ENCODE measurements at places on chromosomes 2 and 18. TPM values are rescaled to one million over a fixed set of nuclear protein-coding genes. Genes with fewer than 3 reads are reported as not detected.
A peak's percentile ranks its signal among the peaks of the same experiment; 100 is the strongest.

OTOS gene
- total RNA-seq = not detected

TMEM200C gene
- total RNA-seq = not detected

FAM124B gene
- total RNA-seq = not detected

COL5A2 gene
- total RNA-seq = 3.0 TPM

TUBA4B gene
- total RNA-seq = not detected

RNF152 gene
- total RNA-seq = not detected

GPR45 gene
- total RNA-seq = 0.17 TPM

DNA sequence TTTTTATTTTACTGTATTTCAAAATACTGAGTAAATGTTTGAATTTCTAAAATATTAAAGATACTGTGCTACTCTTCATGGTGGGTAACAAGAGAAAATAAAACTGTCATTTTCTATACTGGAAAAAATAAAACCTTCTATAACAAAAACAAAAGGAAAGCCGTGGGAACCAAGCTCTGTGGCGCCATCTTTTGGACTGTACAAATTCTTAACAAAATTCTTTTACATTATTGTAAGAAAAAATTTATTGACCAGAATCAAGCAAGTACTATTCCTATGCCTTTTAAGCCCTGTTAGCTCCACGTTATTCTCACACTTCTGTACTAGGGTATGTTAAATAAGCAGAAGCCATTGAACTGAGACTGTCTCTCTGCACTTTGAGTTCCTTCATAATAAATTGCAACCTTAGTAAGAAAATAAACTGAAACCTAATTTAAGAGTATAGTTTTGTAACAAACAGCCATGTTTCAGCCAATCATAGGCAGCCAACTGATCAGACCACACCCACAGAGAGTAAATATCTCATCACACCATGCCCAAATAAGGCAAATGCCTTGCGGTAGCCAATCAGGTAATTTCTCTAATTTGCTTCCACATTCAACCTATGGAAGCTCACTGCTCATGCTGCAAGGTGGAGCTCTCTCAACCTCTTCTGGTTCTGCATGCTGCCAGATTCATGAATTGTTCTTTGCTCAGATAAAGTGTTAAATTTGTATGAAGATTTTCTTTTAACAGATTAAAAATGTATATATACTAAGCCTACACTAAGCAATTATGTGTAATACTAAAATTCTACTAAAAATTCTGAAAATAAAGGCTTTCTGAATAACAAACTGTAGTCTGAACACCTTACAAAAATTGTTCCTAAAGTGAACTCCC is 42.2 kb downstream of the HIBCH start:
- peak; percentile 40 for DNase-seq

- no peak for DNase-seq
Measured at GRCh38 chr2:39432701-39433100, 4.4 kb downstream of the MAP4K3 start.

- no peak for DNase-seq
Measured at GRCh38 chr2:177275743-177276055, 11.2 kb upstream of the NFE2L2 start.

- DNase-seq = no peak
Measured at GRCh38 chr2:108944601-108945331, 44.3 kb downstream of the EDAR start.

- no peak for DNase-seq
Measured at GRCh38 chr2:86633155-86633651, 9.5 kb upstream of the RNF103 start.

- no peak for DNase-seq
Measured at GRCh38 chr2:54228945-54229344, 27.1 kb downstream of the TSPYL6 start.

GRCh38 chr2:236855176-236855865 is 230.4 kb upstream of the COPS8 start:
- DNase-seq = no peak

DNA sequence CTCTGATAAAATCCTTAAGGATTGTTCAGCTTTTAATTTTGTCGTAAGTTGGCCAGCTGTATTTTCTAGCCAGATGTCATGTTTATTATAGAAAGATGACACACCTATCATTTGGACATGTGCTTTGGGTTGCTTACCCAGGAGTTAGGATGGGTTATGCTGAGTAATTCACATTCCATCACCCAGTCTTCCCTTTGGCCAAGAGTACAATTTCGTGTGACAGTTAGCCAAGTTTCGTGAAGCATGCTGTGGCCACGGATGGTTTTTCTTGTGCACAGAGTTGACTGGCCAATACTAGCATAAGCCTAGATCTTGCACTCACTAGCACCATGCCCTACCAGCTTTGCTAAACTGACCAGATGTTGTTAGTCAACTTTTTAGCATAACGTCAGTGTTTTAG is 5.8 kb downstream of the MAPRE3 start:
- DNase-seq = no peak

DNA sequence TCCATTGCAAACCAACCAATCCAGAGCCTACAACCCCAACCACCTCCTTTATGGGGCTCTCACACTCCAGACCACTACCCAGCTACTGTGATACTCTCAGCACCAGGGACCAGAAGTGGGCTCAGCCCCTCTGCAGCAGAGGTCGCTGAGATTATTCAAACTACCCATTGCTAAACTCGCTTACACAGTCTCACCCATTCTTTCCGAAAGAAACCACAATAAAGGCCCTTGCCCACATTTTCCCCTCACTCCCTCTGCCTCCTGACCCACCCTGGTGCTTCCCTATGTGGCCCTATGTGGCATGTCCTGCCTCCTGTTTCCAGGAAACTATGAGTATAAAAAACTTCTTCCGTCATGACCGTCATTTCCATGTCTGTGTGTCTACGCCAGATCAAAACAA is 10.7 kb downstream of the TEX51 start:
- DNase-seq = no peak

GRCh38 chr2:37020887-37021796 is 54.8 kb upstream of the STRN start:
- DNase-seq = no peak

Data from Caki2 (cell line).